Activated T-cell treated with anti-CD3 and anti-CD28 coated beads for 48 hours (primary cell): ENCODE measurements at places on chromosomes 16 and 17.

- peak; percentile 5 for DNase-seq
Observed at GRCh38 chr16:1492082-1492922, 858 bp upstream of the TELO2 start.

DNA sequence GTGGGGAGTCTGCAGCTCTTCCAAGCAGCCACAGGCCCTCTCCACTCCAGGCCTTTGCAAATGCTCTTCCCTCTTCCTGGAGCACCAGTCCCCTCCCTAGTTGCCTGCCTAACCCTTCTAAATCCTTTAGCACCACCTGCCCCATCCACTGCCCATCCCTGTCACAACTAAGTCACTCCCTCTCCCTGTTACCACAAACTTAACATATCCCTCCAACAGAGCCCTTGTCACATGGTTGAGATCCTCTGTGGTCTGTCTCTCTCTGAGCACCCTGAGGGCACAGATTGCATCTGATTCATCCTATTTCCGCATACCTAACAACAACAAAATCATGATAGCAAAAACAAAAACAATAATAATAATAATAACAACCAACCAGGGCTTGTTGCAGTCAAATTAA is 11.0 kb upstream of the BEAN1 start:
- no peak for DNase-seq

GRCh38 chr17:40316571-40317344 is 7.8 kb downstream of the RARA start:
- DNase-seq: no peak

- no peak for DNase-seq
Observed at GRCh38 chr17:65479282-65479681, 82.2 kb downstream of the AXIN2 start.

GRCh38 chr17:69503711-69504110 is 89.2 kb downstream of the MAP2K6 start:
- DNase-seq: no peak

GRCh38 chr16:66899945-66900710 is 18.6 kb downstream of the CDH16 start:
- no peak for DNase-seq

DNA sequence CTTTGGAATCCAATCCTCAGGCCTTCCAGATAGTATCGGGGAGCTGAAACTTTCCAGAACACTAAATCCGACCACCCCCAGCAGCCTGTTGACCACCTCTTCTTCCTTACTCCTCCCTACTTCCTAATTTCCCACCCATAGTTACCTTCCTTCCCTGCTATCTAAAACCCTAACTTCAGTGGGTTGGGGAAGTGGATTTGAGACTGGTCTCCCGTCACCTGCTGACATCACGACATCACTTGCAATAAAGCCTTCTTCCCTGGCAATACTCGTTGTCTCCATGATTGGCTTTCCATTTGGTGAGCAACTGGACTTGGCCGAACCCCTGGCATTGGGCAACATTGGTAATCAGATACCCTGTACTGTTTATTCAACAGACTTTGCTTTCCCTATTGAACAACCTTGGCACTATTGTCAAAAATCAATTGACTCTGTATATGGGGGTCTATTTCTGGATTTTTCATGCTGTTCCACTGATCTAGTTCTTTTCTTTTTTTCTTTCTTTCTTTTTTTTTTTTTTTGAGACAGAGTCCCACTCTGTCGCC is 11.8 kb upstream of the FOXK2 start:
- no peak for DNase-seq

- peak; percentile 25 for DNase-seq
Observed at GRCh38 chr17:64200080-64201032, 62.7 kb downstream of the TEX2 start.

DNA sequence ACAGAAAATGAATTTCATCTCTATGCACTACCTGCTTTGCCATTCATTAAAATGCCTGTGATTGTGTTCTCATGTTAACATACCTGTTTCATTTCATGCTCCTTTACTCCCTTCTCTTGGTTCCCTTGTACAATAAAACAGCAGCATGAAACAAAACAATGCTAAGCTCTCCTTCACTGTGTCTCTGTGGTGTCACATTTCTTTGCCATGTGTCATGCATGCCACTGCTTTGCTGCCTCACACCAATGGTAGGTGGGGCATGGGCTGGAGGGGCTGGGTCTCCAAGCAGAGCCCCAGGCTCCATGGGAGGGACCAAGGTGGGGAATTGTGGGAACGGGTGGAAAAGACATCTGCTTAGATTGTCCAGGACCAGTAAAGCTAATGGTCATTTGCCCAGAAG is 83.6 kb downstream of the RGS9 start:
- DNase-seq: no peak

- no peak for DNase-seq
Observed at GRCh38 chr16:47013910-47014309, 40.4 kb upstream of the DNAJA2 start.

- peak; percentile 94 for DNase-seq
Observed at GRCh38 chr17:44775838-44776621, 17.2 kb downstream of the ADAM11 start.

GRCh38 chr16:62288990-62289629 is 252.9 kb upstream of the CDH8 start:
- DNase-seq: no peak

GRCh38 chr16:194516-194915 is 14.3 kb downstream of the HBQ1 start:
- DNase-seq: no peak

DNA sequence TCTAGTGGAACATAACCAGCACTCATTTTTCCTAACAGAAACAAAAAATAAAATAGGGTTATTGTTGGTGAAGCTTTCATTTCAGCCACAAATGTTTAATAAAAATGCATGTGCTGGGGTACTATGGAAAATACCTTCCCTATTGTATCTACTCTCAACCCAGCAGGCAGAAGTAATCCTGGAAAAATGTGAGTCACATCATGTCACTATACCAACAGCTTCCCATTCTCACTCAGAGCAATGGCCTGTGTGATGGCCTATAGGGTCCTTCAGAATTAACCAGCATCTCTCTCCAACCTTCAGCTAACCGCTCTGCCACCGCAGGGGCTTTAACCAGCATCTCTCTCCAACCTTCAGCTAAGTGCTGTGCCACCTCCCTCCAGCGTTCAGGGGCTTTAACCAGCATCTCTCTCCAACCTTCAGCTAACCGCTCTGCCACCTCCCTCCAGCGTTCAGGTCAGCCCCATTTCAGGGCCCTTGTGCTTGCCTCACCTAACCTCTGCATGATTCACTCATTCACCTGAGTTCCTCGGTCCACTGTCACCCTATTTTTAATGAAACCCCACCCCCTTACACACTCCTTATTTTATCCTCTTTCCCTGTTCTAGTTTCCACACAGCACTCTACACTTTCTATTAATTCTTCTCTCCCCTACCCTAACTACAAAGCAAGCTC is 34.0 kb downstream of the UBE2G1 start:
- no peak for DNase-seq

- DNase-seq: no peak
Observed at GRCh38 chr17:33131620-33132019, 140.0 kb downstream of the SPACA3 start.

- no peak for DNase-seq
Observed at GRCh38 chr16:2799205-2799858, 1.1 kb downstream of the PRSS41 start.

DNA sequence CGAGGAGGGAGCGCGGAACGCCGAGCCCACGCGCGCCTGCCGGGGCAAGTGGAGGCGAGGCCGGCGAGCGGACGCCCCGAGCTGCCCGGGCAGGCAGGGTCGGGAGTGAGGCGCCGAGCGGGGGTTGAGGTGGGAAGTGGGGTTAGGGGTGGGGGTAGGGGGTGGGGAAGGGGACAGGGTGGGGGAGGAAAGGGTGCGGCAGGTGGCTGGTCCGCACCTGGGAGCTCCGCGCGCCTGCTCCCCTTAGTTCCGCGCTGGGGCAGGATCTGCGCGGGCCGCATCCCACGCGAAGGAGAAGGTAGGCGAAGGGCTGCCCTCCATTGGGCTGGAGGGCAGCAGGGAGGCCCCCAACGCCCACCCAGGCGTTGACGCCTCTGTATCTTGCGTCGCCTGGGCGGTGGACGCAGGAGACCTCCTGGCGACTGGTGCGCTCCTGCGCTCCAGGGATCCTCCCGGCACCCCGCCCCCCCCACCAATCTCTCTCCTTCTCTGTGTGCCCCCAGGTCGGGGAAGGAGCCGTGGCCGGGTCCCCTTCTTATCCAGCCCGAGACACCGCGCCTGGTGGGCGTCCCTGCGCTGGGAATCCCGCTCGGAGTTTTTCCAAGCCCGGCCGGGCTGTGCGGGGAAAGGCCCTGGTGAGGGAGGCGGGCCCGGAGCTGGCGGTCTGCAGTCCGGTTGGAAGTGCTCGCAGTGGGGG is 51.3 kb upstream of the AMZ2 start:
- no peak for DNase-seq

- DNase-seq: no peak
Observed at GRCh38 chr16:58695368-58695767, 10.8 kb upstream of the SLC38A7 start.

GRCh38 chr16:84537491-84538151 is 33.2 kb upstream of the MEAK7 start:
- no peak for DNase-seq

DNA sequence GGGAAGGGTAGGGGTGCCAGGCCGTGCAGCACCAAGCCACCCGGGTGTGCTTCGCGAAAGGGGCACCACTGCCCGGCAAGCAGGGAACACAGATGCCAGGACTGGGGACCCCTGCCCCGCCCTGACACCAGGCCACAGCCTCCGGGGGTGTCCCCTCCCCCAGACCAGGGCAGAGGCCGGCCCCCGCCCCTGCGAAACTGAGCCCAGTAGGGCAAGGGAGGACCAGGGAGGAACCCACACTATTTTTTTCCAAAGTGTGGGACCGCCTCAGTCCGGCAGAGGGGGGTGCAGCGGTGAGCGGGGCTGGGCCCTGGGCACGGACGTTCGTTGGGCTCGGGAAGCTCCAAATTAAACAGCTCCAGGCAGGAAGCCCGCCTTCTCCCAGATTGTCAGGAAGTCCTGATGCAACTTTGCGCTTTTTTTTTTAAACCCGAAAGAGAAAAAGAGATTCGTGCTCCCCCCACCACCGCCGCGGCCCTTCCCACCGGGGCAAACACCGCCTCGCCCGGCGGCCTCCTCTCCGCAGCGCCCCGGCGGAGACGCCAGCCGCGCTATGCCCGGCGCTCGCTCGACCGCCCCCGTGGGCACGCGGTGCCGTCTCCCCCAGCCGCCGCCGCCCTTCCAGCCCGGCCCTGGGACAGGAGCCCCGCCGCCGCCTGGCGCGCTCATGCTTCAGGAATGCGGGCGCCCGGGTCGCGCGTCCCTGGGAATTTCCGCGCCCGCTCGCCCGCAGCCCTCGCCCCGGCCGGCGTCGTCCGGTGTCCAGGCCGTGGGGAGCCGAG is 755 bp downstream of the PIEZO1 start:
- no peak for DNase-seq

DNA sequence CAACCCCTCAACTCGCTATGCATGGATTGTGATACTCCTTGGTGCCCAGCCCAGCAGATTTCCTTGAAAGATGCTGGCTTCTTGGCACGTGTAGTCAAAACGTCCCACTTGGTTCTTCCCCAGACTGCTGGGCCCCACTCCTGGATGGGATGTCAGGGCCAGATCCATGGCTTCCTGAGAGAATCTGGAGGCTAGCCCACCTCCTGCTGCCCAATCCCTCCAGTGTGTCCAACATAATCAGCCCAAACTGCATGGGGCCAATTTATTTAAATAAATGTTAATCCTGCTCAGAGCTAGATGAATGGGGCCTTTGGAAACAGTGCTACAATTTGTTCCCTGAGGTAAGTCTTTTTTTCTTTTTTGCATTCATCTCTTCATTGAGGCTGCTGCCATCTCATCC is 49.4 kb downstream of the WSB1 start:
- DNase-seq: no peak

- DNase-seq: peak; percentile 77
Observed at GRCh38 chr16:79601931-79602627, 1.5 kb upstream of the MAF start.

- no peak for DNase-seq
Observed at GRCh38 chr16:87186446-87186845, 130.7 kb downstream of the C16orf95 start.

DNA sequence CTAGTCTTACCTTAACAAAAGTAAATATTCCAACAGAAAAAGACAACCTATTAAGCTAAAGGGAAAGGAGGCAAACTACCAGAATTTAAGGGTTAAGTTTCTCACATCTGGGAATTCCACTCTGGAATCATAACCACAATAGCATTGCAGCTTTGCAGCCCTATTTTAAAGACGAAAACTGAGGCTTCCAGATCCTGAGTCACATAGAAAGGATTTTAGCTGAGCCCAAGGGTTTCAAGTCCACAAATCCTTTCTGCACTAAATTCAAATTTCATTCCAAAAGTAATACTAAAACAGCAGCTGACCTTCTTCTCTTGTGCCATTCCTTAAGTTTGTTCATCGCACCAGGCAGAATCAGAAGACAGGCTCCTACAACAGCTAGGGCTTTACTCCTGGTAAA is 17.8 kb downstream of the XYLT1 start:
- DNase-seq: no peak

GRCh38 chr16:49940464-49941224 is 84.4 kb upstream of the CNEP1R1 start:
- DNase-seq: no peak

DNA sequence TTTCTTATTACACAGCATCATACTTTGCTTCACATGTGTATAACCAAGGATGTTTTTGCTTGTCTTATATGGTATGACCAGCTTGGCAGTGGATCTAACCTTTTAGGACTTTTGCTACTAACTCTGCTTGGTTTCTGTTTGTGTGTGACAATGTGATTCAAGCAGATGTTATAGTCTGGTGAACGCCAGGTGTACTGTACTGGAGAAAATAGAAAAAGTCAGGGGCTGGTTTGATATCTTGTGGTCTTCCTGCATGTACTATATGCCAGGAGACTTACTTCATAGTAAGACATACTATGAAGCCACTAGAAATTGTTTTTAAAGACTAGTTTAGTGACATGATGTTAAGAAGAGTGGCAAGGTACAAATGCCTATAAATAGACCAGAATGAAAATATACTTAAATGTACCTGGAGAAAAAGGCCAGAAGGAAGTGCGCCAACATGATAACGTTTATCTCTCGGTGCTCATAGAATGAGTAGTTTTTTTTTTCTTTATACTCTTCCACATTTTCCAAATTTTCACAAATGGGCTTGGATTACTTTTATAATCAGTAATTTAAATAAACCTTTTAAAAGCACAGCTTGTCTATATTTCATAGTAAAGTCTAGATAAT is 112.3 kb downstream of the PRKCA start:
- DNase-seq: no peak

DNA sequence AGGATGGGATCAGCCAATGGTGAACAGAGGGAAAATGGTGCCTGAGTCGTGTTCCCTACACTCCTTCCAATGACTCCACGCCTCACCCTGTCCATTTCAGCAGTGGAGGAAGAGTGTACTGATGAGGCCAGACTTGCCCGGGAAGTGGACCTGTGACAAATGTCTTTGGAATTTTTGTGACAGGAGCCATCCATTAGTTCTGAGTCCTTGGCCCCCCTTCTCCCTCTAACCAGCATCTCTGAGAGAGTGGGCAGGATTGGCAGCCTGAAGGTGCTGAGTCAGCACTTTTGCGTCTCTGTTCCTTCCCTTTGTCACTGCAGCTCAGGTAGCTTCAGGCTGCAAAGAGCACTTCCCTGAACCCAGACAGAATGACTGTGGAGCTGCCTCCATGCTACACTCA is 30.8 kb downstream of the BEAN1 start:
- no peak for DNase-seq

GRCh38 chr16:78122774-78123315 is 23.4 kb downstream of the WWOX start:
- DNase-seq: no peak
